ENCODE measurements at places on chromosomes 7 and 10.

- DNase-seq, result no peak
Observed at GRCh38 chr7:118186501-118186900, 2.5 kb downstream of the LSM8 start.

GRCh38 chr10:119391440-119392251 lies 150.9 kb downstream of the RGS10 start:
- no peak for DNase-seq

- no peak for DNase-seq
Observed at GRCh38 chr7:96998744-96999143, 6.6 kb upstream of the DLX6 start.

DNA sequence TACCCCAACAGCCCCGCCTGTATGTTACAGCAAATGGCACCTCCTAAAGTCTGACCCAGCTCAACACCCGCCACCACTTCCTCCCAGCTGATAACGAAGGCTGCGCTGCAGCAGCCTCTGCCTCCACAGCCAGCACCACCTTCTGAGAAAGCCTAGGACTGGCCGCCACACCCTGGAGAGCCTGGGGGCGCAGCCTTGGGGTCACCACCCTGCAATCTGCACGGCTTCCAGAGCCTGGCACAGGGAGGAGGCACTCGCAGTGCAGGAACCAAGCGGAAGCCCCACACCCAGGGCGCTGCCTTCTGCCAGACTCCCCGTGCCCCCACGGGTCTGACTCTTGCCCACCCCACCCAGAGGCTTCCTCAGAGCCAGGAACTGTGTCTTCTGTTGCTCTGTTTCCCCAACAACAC lies 112.5 kb downstream of the MAD1L1 start:
- DNase-seq, result no peak

DNA sequence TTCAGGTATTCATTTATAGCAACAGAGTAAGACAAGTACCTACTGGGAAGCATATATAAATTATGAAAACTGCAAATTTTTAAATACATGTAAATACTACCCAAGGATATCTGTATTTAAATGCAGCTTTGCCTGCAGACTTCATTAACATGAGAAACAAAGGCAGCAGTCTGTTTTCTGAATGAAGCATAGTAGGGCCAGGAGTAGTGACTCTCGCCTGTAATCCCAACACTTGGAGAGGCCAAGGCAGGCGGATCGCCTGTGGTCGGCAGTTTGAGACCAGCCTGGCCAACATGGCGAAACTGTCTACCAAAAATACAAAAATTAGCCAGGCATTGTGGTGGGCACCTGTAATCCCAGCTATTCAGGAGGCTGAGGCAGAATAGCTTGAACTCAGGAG lies 42.5 kb upstream of the PHF14 start:
- no peak for DNase-seq

DNA sequence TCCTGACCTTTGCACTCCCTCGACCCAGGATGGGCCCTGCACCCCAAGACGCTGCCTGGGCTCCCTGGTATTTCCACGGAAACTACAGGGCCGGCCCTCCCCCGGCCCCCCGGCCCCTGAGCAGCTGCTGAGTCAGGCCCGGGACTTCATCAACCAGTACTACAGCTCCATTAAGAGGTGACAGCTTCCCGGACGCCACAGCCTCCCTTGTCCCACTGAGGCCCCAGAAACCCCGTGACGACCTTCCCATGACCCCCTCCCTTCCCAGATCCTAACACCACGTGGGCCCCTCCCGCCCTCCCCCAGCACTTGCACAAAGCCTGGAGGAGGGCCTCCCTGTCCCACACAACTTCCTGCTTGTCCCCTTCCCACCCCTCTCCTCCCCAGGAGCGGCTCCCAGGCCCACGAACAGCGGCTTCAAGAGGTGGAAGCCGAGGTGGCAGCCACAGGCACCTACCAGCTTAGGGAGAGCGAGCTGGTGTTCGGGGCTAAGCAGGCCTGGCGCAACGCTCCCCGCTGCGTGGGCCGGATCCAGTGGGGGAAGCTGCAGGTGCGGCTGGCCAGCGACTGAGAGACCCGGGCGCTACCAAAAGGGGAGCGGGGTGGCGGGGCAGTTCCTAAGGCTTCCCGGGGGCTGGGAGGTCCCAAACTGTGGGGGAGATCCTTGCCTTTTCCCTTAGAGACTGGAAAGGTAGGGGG lies 5.7 kb downstream of the NOS3 start:
- DNase-seq, result no peak

DNA sequence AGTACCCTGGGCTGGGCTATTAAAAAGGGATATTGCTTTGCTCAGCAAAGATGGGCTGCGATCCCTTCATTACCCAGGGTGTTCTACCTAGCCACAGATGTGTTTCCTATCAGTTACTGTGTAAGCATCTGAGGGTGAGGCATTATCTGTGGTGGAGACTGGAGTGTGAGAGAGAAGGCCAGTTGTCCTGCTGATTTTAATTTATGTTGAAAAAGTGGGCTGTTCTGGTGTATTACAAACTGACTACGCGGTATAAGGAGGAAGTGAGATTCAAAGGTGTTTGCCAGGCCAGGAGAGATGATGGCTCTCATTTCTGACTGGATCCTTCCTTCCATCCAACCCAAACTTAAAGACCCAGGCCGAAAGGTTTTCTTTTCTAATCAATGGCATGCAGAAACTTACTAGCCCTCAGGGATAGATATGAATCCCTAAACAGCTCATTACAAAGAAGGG lies 7.6 kb downstream of the TCF7L2 start:
- DNase-seq, result no peak

DNA sequence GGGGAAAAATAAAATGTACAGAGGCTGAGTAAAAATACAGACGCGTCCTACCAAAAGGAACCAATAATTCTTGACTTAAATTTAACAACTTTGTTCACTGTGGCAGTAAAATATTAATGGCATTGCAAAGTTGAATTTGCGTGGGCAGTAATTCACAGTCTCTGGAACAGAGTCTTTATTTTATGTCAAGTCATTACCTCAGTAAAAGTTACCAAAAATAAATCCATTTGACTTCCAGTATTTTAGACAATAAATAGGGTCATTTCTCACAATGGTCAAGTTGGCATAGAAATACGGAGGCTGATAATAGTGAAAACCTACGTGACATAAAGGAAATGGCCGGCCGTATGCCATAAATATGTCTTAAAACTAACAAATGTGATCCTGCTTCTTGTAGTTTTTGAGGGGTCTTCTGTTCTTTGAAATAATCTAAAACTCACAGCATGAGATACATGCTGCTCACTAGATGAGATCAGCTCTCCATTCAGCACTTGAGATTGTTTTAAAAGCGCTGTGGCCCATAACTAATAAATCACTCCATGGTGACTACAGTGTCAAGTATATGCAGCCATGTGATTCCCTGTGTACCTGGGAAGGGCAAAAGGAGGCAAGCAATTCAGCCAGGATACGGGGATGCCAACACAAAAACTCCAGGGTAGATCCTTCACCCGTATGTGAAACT lies 75.3 kb downstream of the DOCK4 start:
- DNase-seq, result no peak

DNA sequence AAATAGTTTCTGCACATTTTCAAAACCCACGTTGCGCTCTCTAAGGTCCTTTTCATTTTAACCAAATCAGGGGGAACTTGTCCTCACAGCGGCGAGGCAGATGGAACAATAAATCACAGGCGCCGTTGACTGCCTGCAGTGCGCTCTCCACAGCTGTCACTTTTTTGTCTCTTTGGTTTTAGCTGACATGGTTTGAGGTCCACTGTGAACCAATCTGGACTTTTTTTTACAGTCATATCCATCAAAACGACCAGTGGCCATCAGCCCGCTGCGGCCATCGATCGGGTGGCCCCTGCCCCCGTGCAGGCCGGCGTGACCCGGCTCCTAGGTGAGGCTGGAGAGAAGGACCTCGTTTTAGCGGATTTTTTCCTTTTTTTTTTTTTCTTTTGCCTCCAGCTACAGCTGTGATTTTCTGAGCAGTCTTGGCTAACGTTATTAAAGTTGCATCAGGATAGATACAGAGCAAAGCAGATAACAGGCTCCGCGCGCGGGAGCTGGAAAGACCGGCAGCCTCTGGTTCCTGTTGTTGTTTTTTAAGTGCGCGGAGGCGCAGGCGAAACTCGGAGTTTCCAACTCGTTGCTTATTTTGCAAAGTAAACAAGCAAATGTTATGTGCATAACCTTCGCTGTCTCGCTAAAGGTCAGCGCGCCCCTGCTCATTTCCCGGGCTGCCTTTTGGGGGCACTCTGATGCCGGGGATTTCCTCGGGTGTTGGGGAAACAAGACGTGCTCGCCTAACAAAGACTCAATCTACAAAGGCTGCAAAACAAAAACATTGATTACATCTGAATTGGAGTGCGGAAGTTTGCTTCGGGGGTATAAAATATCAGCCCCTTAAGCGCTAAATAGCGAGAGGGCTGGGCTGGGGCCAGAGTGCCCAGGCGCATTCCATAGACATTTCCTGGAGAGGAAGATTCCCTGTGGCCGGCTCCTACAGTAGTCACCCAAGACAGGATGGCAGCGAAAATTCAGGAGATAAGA lies 414.8 kb upstream of the MKI67 start:
- DNase-seq, result no peak

GRCh38 chr7:150909200-150909995 lies 57.1 kb downstream of the AOC1 start:
- no peak for DNase-seq

DNA sequence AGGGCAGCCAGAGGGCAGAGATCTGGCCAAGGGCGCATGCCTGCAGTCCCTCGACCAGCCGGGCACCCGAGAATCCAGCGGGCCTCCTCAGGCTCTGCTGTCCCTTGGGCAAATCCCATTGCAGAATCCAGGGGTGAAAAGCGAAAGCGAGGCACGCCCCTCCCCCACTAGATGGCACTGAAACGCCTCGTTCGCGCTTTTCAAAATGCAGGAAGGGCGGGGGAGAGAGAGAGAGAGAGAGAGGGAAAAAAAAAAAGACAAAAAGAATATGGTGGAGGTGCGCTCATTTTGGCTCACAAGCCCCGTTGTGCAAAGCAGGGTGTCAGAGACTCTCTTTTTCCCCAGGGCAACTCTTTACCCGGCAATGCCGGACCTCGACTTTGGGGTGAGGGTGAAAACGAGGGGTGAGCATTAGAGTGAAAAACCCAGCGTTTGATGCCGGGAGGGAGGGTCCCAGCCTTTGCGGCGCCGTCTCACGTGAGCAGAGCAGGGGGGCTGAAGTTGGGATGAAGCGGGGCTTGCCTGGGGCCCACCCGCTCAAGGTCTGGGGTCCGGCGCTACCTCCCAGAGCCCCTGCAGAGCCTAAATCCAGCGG lies 2.5 kb upstream of the TMEM178B start:
- peak; percentile 15 for DNase-seq

GRCh38 chr10:61464461-61465170 lies 11.4 kb upstream of the TMEM26 start:
- peak; percentile 38 for DNase-seq

GRCh38 chr10:99161165-99161564 lies 74.5 kb downstream of the HPSE2 start:
- no peak for DNase-seq

GRCh38 chr10:131645756-131646155 lies 255.1 kb upstream of the PPP2R2D start:
- no peak for DNase-seq

- no peak for DNase-seq
Observed at GRCh38 chr10:130882906-130883305, 428.6 kb downstream of the TCERG1L start.

DNA sequence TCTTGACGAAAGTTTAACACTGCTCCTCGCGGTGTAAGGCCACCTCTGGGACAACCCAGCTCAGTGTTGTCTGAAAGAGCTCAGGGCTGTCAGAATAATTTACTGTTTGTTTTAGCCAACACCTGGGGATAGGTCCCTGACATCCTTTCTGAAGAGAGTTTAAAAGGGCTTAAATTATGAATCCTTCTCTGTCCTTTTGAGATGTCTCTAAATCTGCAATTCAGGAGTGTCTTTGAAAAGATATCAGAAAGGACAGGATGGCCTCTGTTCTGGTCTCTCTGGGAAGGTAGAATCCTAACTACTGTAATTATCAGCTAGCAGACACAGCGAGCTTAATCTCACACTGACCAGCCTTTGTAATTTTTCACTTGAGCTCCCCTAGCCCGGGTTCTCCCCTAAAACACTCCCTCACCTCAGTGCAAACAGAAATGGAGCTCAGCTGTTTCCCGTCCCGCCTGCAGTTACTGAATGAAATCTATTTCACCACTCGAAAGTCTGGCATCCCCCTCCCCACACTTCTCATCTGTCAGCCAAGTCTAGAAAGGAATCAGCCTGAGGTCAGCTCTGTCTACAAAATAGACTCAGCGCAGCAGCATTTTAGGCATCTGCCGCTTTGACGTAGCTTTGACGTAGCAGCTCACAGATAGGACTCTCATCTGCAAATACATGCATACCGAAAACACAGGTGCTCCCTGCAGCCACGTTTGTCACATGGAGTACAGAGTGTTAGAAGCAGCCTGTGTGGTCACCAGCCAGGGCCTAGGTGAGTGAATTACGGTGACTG lies 4.8 kb downstream of the DYNC2I1 start:
- no peak for DNase-seq

DNA sequence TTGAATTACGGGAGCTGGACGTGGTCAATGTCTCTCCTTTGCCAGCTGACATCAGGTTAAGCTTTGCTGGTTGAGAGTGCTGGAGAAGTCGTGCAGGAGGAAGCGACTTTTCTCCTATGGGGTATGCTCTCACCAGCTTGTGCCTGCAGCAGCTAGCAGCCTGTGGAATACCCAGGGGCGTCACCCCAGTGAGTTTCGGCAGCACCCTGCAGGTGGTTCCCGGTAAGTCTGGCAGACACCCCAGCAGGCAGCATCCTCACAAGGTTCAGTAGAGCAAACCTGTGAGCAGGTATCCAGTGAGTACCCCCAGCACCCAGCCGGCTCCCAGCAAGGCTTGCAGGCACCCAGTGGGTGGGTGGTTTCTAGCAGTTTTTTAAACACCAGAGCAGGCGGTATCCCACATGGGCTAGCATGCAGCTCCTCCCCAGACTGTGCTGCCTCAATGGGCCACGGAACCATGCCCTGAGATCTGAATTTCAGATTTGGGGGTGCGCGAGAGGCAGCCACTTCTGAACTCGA lies 74.8 kb upstream of the SVIL start:
- no peak for DNase-seq

DNA sequence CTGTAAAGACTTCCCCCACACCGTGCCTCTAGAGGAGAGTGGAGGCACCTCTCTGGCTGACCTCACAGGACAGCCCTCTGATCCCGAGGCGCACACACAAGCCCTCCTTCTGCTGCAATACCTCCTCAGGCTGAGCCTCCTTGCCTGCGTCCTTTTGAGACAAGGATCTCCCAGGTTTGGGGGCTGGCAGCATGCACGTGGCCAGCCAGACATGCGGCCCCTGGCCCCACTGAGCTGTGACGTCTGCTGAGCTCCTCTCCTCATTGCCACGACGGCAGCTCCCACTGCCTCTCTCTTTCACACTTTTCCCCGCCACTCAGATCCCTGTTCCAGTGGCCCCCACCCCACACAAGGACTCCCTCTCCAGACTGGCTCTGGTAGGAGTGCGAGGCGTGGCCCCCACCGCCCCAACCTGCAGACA lies 12.2 kb upstream of the DNAAF5 start:
- no peak for DNase-seq

Data from astrocyte of the spinal cord (primary cell).